Suppressor macrophage (primary cell): ENCODE measurements at places on chromosomes 6 and 20.

- DNase-seq, result no peak
These were observed 82.7 kb upstream of the CARMIL1 start for GRCh38 chr6:25196464-25196863.

GRCh38 chr6:161660666-161661571 is 387.1 kb upstream of the AGPAT4 start:
- DNase-seq, result no peak

DNA sequence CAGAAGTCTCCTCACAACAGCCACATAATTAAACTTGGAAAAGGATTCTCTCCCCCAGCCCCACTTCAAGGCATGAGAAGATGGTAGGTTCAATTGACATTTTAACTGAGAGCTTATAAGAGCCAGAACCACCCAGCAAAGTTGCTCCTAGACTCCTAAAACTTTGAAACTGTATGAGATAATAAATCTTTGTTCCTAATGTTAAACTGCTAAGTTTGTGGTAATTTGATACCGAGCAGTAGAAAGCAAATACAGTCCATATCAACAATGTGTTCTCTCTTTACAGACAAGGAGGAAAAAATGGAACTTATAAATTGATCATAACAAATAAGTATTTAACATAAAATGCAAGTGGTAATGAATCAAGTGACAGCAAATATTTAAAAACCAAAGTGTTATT is 831.8 kb downstream of the MAFB start:
- DNase-seq, result no peak

- DNase-seq, result no peak
These were observed 81.8 kb downstream of the RIPOR3 start for GRCh38 chr20:50609438-50609989.

DNA sequence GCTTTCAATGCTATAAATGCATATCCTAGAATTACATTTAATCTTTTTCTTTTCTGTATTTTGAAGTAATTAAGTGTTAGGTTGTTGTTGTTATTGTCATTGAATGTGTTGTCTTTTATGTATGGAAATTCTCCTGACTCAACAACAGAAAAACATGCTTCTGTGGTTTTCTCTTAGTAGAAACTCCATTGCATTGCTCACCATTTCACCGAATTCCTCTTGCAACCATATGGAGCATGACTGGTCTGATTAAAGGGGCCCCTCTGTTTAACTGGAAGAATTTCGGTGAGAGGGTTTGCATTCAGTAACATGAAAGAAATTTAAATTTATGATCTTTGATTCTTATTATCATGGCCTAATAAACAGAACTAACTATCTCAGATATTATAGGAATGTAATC is 454.3 kb upstream of the JARID2 start:
- DNase-seq, result no peak

DNA sequence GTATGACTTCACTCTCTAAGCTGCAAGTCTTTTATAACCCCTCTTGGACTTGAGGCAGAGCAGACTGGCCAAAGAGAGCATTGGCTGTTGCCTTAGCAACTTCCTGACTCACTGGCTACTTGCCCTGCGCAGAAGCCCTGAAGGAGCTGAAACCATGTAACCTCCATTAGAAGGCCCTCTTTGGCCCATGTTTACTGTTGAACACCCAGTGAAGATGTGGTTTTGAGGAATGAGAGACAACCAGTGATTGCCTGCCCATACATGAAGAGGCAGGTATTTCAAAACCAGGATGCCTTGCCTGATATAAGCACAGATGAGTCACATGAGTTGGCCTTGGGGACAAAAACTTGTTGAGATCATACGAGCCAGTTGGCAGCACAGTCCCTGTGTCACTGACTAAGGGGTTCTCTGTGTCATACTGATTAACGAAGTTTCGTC is 182.5 kb downstream of the EDN1 start:
- DNase-seq, result no peak

GRCh38 chr6:118377711-118378414 is 170.2 kb upstream of the PLN start:
- DNase-seq, result no peak
